ENCODE measurements at places on chromosomes 16 and 17.

DNA sequence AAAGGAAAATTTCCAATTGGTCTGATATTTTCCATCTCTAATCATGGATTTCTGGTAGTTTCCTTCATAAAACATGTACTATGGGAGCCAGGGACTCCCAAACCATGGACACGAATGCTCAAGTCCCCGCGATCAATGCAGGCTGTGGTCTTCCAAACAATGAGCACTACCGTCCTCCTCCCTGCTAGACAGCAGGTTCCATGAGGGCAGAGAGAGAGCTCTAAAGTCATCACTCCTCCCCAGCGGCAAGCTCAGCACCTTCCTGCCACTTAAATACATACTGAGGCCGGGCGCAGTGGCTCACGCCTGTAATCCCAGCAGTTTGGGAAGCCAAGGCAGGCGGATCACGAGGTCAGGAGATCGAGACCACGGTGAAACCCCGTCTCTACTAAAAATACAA, 31.1 kb downstream of the ARHGAP17 start:
- DNase-seq = no peak

DNA sequence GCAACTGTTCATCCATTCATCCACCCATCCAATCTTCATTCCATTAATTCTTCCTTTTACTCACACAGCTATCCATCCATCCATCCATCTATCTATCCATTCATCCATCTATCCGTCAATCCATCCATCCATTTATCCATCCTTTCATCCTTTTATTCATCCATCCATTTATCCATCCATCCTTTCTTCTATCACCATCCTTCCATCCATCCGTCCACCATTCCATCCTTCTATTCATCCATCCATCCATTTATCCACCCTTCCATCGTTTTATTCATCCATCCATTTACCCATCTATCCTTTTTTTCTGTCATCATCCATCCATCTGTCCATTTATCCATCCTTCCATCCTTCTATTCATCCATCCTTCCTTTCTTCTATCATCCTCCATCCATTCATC, 73.0 kb upstream of the FOXF1 start:
- DNase-seq = no peak

GRCh38 chr16:57882792-57883191, 80.5 kb upstream of the KIFC3 start:
- DNase-seq = no peak

- no peak for DNase-seq
Measured at GRCh38 chr17:56319531-56319930, 166.3 kb downstream of the ANKFN1 start.

DNA sequence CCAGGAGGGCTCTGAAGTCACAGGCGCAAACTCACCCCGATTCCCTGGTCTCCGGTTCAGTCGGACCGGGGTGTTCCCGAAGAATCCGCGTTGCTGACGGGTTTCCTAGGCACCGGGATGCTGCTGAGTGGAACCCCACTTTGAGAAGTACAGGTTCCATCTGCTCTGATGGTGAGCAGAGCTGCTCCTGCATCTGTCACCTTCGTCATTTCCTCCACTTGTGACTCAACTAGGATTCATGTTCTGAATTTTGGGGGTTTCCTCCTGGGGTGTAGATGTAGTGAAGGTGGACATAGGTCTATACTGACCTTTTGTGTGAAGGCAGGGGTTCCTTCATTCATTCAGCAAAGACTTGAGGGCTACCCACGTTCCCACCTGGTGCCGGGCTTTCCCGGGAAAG, 25.0 kb downstream of the LGALS3BP start:
- DNase-seq = no peak

DNA sequence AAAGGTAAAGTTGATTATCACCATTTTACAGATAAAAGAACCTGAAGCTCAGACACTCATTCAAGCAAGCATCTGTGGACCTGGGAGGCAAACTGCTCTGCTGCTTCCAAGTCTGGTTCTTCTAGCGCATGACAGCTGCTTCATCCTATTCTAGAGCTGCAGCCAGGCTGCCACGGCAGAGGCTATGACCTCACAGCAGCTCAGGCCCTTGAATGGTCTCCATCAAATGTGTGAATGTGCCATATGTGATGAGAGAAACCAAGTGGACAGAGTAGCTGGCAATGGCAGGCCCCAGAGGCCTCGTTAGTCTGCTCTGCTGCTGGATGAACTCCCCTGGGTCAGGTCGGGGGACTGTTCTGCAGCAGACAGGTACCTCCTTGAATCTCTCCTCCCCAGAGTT, 30.7 kb upstream of the FOXJ1 start:
- DNase-seq = no peak

DNA sequence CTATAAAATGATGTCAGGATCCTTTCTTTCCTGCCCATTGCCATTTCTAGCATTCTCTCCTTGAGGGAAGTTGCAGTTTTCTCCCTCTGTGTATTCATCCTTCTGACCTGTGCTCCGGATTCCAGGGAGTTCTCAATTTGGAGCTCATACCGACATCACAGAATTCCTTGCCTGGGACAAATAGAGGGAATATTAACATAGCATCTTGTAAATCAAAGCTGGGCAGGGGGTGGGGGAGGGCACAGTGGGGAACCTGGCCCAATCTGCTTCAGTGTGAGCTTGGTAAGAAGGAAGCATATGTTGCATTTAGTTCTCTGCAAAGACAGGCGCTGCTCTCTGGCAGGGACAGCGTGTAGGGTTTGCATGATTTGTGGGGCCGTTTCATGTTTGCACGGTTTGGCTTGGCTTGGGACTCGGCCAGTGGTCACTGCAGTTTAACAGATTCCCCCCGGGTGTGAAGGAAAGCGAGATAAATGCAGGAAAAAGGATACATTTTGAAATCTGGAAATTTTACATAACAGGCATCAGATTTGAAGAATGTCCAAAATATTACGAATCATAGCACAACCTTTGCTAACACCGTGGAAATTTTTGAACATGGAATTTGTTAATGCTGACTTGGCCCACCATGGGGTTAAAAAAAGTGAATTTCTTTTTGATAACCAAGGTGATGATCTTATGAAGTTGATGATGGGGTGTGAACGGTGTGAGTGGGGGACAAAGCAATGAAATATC, 178.0 kb downstream of the WWOX start:
- no peak for DNase-seq

- DNase-seq = no peak
Measured at GRCh38 chr16:20323591-20324117, 3.7 kb downstream of the GP2 start.

- DNase-seq = no peak
Measured at GRCh38 chr16:75336521-75336920, 85.1 kb upstream of the BCAR1 start.

DNA sequence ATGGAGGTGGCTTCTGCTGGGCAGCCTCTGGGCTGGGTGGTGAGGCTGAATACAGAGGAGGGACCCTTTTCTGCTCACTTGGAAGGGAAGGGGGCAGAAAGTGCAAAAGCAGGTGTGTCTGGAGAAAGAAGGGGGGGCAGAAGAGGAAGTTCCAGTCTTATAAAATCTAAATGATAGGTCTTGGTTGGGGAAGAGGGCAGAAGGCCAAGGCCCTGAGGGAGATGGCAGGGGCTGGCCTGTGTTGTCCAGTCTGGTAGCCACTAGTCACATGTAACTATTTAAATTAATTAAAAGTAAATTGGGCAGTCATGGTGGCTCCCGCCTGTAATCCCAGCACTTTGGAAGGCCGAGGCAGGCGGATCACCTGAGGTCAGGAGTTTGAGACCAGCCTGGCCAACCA, 2.5 kb upstream of the CAMKK1 start:
- no peak for DNase-seq

GRCh38 chr16:86404678-86405077, 105.6 kb upstream of the FOXF1 start:
- no peak for DNase-seq

- DNase-seq = no peak
Measured at GRCh38 chr17:44630703-44631102, 25.6 kb upstream of the MEIOC start.

- no peak for DNase-seq
Measured at GRCh38 chr16:5349670-5350517, 252.3 kb upstream of the EEF2KMT start.

DNA sequence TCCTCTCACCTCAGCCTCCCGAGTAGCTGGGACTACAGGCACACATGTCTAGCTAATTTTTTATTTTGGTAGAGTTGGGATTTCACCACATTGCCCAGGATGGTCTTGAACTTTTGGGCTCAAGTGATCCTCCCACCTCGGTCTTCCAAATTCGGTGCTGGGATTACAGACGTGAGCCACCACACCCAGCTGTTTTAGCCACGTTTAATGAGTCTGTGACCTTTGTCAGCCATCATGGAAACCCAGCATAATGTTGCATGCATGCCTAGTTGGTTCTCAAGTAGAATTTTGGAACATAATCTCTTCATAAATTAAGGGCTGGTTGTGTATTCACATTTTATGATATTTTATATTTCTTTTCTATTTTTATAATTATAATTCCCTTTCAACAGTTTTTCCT, 42.0 kb downstream of the GOSR1 start:
- no peak for DNase-seq

DNA sequence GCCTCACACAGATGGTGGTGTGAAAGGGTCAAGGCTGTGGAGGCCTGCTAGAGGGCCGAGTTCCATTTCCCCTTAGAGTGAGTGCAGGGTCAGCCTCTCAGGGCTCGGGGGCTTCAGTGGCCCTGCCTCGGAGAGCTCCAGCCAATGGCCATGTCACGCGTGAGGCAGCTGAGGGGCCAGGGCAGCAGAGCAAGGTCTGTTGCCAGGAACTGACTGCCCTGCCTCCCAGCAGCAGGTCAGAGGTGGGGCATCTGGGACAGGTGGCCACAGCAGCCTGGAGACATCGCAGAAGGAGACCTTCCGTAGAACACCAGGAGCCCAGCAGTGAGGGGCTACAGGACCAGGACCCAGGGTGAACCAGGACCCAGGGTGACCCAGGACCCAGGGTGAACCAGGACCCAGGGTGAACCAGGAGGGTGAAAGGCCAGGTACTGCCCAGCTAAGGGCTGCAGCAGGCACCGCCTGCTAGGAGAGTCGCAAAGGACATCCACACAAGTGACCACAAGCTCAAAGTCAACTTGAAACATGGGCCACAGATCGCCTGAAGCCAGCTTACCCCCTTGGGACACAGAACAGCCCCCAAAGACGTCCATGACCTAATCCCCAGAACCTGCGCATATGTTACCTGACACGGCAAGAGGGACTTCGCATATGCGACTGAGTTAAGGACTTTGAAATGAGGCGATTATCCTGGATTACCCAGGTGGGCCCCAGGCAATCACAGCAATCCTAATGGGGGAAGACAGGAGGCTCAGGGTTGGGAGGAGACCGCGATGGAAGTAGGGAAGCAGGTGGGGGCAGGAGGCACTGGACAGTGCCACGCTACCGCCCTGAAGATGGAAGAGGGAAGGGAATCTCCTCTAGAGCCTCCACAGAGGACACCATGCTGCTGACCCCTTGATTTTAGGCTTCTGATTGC, 4.8 kb upstream of the MEAK7 start:
- no peak for DNase-seq

GRCh38 chr17:64186171-64187092, 56.5 kb upstream of the ERN1 start:
- no peak for DNase-seq

- no peak for DNase-seq
Measured at GRCh38 chr16:89107203-89107582, 13.5 kb downstream of the ACSF3 start.

- DNase-seq = no peak
Measured at GRCh38 chr17:13113821-13114525, 96.1 kb upstream of the ELAC2 start.

- no peak for DNase-seq
Measured at GRCh38 chr16:85213926-85214675, 101.8 kb upstream of the CIBAR2 start.

- no peak for DNase-seq
Measured at GRCh38 chr17:1878419-1879121, 48.8 kb downstream of the RPA1 start.

DNA sequence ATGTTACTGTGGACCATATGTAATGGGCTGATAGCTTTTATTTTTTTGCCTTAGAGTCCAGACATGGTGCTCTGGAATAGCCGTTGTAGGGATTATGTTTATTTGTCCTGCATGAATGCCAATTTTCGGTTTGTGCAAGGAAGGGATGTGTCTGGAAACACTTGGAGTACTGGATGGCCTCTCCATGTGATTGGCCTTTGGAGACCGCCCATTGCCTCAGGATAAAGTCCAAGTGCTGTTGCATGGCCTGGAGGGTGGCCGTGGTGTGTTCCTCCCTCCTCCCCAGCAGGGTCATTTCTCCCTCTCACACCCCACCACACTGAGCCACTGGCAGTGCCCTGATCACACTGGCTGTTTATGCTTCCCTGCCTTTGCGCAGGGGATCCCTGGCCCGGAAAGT, 93.9 kb downstream of the MSI2 start:
- DNase-seq = no peak

GRCh38 chr16:6363396-6363795, 969.2 kb upstream of the RBFOX1 start:
- no peak for DNase-seq

- DNase-seq = no peak
Measured at GRCh38 chr16:7849841-7850240, 517.2 kb downstream of the RBFOX1 start.

- DNase-seq = no peak
Measured at GRCh38 chr16:80263181-80263823, 277.5 kb upstream of the DYNLRB2 start.

DNA sequence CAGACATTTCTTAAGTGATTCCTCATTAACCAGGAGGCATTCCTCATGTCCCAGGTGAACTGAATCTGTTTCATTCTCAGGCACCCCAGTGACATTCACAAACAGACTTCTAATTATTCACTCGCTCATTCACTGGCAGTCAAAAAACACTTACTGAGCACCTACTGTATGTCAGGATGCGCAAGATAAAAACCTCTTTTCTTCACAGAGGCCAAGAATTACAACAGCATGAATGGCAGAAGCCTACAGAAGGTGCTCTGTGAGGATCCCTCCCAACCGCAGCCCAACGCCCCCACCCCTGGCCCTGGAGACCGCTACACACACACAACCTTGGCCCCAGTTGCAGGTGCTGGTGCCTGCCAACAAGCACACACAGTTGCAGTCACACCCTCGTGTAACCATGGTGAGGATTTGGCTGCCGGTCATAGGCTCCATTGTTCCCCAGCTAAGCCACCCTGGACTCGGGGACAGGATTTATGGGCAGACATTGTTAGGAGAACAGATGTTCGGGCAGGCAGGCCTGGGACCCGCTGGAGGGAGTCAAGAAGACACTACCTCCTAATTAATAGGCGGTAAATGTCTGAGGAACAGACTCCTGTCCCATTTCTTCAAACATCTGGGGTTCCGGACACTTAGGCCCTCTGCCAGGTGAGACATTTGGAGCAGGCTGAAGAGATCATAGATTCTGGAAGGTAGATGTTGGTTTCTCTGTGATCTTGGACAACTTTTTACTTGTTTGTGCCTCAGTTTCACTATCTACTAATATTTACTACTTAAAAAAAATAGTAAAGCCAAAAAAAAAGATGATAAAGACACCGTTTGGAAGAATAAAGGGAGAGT, 43.2 kb downstream of the CUEDC1 start:
- DNase-seq = no peak
